ENCODE measurements at places on chromosomes 4 and X.

DNA sequence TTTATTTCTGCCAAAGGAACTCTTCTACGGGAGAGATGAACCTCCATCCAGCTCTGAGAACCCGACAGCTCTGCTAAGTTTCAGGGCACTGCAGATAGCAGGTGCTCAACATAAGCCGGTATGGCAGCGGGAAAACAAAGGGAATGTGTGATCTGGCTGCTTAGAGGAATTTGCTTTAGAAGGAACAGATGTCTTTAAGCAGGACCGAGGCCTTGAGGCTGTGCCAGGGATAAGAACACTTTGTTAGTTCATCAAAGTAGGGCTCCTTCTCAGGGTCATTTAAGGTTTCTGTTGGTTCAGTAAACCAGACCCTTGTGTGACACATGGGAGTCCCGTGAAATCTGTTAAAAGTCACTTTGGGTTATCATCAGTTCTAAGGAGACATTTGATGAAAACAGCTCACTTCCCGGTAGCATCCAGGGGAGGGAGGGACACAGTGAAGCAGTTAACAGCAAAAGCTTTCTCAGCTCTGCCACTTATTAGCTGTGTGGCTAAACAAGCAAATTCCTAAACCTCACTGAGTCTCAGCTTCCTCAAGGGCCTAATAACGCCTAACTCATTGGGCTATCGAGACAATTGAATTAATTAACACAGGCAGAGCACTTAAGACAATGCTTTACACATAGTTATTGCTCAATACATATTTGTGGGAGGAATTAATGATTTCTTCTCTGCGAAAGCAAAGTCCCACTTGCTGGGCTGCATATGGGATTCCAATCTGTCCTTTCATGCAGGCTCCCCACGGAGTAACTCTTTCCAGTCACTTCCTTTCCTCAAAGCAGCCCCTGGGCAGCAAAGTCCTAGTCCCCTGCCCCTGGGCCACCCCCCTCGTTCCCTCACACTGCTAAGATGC is 2.9 kb upstream of the FTSJ1 start:
- ATAC-seq: no peak

DNA sequence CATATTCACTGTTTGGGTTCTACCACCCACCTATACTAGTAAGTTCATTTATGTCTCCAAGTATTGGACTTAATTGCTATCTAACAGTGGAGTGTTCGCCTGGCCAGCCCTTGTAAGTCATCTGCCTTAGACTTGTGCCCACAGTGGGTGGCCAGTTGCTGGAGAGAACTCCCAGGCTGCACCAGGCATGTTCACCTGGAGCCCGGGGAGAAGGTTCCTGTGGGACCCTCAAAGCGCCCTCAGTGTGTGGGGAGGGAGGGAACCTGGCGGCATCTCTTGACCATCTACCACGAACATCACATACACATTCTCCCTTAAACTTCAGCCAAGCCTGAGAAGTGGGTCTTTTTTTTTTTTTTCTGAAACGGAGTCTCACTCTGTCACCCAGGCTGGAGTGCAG is 138.1 kb downstream of the CPZ start:
- ATAC-seq: no peak

DNA sequence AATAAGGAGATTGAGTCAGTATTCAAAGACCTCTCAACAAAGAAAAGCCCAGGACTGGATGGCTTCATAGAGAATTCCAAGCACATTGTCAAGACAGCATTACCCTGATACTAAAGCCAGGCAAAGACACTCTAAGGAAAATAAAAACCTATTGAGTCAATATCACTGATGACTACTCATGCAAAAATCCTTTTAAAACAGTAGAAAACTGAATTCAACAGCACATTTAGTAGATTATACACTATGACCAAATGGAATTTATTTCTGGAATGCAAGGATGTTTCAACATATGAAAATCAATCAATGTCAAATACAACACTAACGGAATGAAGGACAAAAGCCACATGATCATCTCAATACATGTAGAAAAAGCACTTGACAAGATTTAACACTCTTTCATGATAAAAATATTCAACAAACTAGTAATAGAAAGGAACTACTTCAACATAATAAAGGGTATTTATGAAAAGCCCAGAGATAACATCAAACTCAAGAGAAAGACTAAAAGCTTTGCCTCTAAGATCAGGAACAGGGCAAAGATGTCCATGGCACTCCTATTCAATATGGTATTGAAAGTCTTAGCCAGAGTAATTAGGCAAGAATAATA is 633.3 kb downstream of the ANKRD50 start:
- no peak for ATAC-seq

- ATAC-seq: no peak
These were observed 605.9 kb downstream of the ADGRL3 start for GRCh38 chr4:61805979-61806378.

- ATAC-seq: no peak
These were observed 24.5 kb upstream of the CPLX1 start for GRCh38 chr4:850323-850945.

- ATAC-seq: no peak
These were observed 202.1 kb downstream of the OR13H1 start for GRCh38 chrX:131745942-131746489.

DNA sequence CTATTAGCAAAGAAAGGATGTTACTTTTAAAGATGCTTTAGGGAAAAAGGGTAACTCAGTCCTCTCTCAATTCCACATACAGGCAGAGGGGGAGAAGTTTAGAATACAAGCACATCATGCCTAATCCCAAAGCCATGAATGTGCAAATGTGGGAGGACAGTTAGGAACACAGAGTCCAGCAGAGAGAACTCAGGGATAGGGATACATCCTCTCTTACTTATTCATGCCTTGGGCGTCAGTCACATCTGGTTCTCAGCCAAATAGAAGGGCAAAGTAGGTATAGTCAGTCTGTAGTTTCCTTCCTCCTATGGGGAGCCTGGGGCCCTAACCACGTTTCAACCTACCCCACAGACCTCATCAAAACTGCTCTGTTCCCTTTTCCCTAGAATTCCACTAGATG is 87.8 kb downstream of the GRIA3 start:
- ATAC-seq: no peak

DNA sequence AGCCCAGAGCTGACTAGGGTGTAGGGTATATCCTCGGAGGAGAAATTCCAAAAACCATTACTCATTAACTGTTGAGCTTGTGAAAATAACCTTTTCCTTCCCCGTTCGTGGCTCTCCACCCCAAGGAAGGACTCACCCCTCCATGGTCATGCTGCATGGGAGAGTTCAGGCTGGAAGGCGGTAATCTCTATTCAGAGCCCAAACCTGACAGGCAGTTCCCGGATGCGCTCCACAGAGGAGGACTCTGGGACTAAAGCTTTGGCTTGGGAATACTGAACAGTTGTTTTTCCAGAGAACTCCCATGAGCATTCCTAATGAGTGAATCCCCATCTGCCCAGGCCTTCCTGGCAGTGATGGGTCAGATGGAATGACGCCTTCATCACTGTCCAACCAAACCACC is 125.4 kb downstream of the BCOR start:
- ATAC-seq: no peak

DNA sequence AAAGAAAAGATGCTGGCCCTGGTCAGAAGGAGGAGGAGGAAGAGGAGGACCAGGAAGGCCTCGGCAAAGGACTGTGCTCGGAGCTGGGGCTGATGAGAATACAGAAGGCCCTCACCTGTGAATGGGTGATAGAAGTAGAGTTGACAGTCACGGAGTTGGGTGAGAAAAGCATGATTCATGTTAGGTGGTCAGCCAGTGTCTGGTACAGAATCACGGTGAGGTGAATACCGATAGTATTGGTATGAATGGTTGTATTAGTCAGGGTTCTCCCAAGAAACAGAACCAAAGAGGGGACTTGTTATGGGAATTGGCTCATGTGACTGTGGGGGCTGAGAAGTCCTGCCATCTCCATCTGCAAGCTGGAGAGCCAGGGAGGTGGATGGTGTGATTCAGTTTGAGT is 32.5 kb upstream of the FAM156A start:
- no peak for ATAC-seq

GRCh38 chr4:149202117-149202516 is 613.5 kb downstream of the IQCM start:
- ATAC-seq: no peak

- no peak for ATAC-seq
These were observed 536.0 kb upstream of the PRKX start for GRCh38 chrX:4249401-4249800.

DNA sequence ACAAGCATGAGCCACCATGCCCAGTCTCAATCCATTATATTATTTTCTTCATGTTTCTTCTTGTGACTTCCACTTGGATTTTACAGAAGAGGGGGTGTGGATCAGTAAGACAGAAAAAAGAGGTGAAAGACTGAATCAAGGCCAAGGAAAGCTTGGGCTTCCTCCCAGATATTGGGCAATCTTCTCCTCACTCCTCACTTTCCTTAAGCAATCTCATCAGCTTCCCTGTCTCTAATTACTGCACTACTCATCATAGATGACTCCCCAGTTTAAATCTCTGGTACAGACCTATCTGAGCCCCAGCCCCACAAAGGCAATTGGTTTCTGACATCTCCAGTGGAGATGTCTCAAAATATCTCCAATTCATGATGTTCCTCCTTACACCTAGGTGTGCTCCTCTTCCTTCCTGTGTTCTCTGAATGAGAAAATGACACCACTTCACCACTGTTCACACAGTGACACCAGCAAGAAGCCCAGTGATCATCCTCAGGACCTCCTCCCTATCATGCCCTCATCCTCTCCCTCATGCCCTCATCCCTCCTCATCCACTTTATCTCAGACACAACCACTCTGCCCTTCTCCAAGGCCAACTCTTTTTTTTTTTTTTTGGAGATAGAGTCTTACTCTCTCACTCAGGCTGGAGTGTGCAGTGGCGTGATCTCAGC is 44.8 kb upstream of the HERC6 start:
- no peak for ATAC-seq

- ATAC-seq: no peak
These were observed 164.3 kb upstream of the MAMLD1 start for GRCh38 chrX:150198776-150199175.

DNA sequence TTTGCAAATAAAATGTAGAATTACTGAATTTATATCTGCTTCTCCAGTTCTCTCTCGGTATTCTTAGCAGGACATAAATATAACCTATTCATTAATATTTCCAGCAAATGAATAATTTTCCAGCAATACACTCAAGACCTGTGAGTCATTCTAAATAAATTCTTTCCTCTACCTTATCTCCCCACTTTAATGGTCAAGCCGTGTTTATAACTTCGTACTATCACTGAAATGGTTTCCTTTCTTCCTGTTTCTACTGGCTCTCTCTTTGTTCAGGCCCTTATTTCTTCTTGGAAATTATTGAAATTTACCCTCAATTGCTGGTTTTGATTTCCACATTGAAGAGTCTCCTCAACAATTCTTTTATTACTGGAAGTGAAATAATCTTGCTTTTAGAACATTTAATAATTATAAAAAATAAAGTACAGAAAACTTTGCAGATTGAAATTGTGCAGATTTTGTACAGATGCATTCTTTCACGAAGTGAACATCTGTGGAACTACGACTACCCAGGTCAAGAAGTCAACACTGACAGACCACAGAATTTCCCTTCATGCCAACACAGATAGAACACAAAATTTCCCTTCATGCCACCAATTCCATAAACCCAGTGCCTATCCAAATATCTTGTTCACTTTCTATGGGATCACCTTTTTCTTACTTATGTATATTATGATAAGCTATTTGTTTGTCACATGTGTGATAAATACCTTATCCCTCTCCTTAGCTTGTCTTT is 205.7 kb downstream of the FAT4 start:
- no peak for ATAC-seq

GRCh38 chr4:56055027-56055977 is 106.6 kb downstream of the CEP135 start:
- no peak for ATAC-seq

- ATAC-seq: no peak
These were observed 12.0 kb upstream of the WDR19 start for GRCh38 chr4:39170301-39170700.

- ATAC-seq: no peak
These were observed 328.7 kb downstream of the PCDH18 start for GRCh38 chr4:137203601-137204000.

DNA sequence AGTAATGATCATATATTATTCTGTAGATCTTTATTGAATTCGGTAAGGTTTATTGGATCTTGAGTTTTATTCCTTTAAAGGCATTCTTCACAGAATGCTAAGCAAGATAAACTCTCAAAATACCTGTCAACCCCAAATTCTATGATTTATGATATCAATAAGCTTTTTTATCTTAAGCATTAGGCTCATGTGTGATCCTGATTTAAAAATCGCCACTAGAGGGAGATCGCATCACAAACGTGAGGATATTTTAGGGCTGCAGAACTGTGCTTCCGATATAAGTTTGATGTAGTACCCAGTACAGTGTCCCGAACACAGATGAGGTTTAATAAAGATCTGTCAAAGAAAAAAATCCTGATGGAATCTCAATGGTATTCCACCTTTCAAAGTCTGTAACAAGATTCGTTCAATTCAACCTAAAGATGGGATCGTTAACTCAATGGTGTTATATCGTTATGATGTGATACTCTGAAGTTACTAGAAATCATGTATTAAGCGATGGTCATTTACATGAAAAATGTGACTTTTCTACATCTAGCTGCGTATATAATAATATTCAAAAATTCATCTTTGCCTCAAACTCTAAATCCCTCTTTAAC is 169.0 kb downstream of the CORIN start:
- no peak for ATAC-seq

DNA sequence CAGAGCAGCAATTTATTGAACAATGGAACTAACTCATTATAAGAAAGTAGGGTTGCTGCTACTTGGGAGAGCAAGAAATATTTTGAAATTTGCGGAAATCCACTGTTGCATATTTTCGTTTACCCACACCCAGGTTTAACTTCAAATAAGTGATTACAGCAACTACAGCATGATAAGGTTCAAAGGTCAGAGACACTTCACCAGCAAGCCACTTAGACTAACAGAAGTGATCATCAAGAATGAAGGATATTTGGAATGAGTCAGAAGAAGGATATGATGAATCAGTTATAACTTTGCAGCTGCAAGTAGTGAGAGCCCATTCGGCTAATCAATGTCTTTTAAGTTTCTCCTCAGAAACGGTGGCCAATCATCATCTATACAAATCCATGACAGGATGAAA is 199.3 kb downstream of the TMA16 start:
- ATAC-seq: no peak

DNA sequence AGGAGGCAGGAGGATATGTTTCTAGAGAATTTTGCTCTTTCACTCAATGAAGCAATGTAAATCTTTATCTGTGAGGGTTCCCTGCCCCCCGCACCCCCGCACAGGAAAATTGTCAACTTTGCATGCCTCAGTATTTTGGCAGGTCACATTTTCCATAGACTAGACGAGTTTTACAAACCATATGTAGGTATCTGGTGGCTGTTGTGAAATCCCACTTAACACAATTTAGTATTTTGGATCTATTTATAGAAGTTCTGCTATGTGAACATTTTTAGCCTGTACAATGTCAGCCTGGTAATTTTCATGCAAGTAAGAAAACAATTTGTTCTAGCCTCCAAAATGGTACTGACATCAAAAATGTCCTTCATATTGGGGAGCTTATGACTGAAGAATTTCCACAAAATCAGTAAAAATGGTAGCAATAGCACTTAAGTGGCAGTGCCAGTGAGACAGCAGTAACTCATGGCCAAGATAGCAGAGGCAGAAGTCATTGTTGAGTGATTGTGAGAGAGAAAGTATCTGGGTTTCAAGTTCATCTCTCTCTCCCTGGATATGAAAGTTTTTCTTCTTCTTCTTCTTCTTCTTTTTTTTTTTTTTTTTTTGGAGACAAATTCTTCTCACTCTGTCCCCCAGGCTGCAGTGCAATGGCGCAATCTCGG is 12.4 kb upstream of the FRYL start:
- ATAC-seq: no peak
